Fibroblast of skin of abdomen (primary cell): ENCODE measurements at places on chromosomes 6 and 20.

DNA sequence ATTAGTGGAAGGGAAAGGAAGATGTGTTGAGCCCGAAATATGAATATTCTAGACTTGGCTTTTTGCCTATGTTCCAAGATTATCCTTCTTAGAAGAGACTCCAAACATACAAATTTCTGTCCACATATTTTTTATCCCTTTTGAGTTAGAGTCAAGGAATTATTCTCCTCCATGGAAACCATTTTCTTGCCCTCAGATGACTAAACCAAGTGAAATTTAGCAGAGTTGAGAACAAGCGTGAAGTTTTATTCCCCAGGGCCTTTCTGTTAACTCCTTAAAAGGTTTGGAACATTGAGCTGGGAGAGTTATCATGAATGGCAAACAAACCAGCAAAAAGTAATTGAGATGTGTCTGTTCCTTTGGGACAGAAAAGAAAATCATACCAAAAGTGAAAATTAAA, 286.1 kb upstream of the PLCB4 start:
- DNase-seq, result peak; percentile 85

GRCh38 chr20:48158014-48158413, 372.7 kb upstream of the SULF2 start:
- no peak for DNase-seq

GRCh38 chr6:151385177-151385576, 6.2 kb downstream of the ZBTB2 start:
- no peak for DNase-seq

DNA sequence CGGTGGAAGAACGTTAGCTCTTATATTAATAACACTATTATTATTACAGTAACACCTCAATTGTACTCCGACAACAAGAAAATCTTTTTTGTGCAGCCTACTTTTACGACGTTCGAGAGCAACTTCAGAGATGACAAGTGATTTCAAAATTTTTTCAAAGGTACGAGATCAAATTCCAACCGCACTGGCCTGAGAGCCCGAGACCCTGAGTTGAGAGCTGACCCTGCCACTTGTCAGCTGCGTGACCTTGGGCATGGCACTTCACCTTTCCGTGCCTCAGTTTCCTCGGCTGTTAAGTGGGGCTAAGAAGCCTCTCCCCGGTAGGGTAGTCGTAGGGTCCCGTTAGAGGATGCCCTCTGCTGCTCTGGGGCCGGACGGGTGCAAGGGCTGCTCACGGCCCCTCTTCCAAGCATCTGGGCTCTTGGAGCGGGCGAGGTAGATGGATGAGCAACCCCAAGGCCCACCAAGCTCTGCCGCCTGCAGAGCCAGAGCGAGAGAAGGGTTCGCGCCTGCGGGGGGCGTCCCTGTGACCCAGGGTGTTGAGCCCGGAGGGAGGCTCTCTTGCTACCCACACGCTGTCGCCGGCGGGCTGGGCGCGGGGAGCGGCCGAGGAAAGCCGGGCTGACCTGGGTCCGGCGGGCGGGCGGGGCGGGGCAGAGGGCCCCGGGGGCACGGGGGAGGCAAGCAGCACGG, 510 bp downstream of the NDRG3 start:
- no peak for DNase-seq

GRCh38 chr6:101585501-101585900, 192.0 kb downstream of the GRIK2 start:
- DNase-seq, result no peak

- no peak for DNase-seq
Observed at GRCh38 chr6:108068618-108069017, 5.9 kb downstream of the OSTM1 start.

DNA sequence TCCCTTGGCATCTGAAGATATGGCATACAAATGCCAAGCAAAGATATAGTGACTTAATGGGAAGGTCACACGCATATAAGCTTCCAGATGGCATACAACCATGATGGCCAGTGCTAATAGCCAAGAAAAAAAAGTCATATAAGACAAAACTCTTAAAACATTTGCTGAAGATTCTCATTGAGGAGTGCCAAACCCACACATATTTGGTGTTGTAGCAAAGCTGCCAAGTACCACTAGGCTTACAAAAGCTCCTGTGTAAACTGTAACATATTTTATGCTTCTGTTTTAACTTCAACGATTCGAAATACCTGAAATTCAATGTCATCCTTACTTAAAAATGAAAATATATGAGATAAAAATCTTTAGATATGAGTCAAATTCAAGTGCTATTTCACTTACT, 123.0 kb downstream of the HMGCLL1 start:
- no peak for DNase-seq

- no peak for DNase-seq
Observed at GRCh38 chr20:50199703-50200102, 9.1 kb downstream of the CEBPB start.
